ENCODE measurements at places on chromosomes 11 and 22.

- no peak for DNase-seq
Measured at GRCh38 chr11:83158357-83158786, 1.4 kb downstream of the PCF11 start.

DNA sequence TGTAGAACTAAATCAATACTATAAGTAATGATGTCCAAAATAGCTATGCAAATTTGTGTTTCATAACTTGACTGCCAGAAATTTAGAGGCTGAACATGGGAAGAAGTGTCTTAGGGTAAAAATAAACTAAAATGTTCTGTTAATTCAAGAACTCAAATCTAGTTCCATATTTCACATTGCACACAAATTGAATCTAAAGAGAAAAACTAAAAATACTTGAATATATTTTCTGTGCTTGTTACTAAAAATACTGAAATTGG, 43.5 kb downstream of the FANCF start:
- DNase-seq = no peak

GRCh38 chr11:93719310-93719709, 22.0 kb downstream of the TAF1D start:
- DNase-seq = no peak

GRCh38 chr11:132022733-132023478, 652.5 kb downstream of the NTM start:
- no peak for DNase-seq

GRCh38 chr22:24761888-24762675, 12.4 kb downstream of the PIWIL3 start:
- DNase-seq = no peak

- DNase-seq = no peak
Measured at GRCh38 chr11:131582021-131582525, 211.7 kb downstream of the NTM start.

DNA sequence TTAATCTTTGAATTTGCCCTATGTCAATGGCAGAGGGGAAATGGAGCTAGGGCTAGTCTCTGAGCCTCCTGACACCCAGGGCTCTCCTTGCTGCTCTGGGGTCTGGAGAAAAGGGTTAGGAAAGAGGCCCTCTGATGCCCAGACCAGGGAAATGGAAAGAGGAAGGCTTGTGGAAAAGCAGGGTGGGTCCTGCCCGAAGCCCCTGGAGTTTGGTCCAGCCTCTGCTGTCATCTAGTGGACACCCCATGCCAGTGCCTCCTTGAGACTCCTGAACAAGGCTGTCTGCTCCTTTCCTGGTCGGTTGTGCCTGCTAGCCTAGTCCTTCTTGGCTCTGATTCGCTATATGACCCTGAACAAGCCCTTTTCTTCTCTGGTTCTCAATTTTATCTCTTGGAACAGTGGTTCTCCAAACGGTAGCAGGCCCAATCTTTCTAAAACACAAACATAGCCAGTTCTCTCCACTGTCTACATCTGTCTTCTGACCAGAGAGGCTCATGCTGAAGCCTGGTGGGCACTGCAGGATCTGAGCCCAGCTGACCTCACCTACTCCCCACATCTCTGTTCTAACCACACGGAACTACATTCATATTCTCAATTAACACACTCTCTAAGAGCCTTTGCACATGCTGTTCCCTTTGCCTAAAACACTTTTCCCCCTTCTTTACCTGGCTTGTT, 8.8 kb upstream of the PLA2G3 start:
- DNase-seq = peak; percentile 49

DNA sequence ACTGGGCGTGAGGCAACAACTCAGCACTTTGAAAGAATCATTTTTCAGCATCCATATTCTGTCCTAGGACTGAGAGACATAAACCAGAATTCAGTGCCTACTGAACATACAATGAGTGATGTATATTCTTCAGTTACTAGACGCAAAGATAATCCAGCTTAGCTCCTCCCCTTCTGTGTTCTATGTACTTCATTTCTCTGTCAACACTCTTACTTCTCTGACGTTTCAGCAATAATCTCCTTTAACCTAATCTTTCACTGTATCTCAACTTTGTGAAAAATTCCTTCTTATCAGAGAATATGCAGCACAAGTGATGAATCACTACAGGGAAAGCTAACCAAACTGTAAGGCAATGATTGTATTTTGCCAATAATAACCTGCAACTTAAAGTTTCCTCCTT, 2.5 kb upstream of the OR51B5 start:
- DNase-seq = no peak

GRCh38 chr11:69374110-69374945, 80.4 kb downstream of the MYEOV start:
- no peak for DNase-seq

DNA sequence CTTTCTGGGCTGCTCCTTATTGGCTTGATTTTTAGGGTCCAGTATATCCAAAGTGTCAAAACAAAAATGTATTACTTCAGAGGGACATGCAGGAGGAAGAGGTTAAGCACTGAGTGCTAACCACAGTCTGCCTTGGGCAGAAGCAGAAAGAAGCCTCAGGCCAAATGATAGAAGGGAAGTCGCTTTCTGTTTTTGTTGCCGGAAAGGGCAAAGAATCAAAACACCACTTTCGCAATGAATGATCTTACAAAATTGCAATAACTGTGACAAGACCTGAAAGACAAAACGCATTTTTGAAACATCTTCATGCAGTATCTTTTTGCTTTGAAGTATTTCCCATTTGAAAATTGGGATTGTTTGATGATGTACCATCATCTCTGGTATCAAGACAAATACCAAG, 70.1 kb upstream of the PICALM start:
- peak; percentile 26 for DNase-seq

- no peak for DNase-seq
Measured at GRCh38 chr11:117187428-117187798, 8.9 kb downstream of the SIDT2 start.
